ENCODE measurements at places on chromosomes 13 and 19.

DNA sequence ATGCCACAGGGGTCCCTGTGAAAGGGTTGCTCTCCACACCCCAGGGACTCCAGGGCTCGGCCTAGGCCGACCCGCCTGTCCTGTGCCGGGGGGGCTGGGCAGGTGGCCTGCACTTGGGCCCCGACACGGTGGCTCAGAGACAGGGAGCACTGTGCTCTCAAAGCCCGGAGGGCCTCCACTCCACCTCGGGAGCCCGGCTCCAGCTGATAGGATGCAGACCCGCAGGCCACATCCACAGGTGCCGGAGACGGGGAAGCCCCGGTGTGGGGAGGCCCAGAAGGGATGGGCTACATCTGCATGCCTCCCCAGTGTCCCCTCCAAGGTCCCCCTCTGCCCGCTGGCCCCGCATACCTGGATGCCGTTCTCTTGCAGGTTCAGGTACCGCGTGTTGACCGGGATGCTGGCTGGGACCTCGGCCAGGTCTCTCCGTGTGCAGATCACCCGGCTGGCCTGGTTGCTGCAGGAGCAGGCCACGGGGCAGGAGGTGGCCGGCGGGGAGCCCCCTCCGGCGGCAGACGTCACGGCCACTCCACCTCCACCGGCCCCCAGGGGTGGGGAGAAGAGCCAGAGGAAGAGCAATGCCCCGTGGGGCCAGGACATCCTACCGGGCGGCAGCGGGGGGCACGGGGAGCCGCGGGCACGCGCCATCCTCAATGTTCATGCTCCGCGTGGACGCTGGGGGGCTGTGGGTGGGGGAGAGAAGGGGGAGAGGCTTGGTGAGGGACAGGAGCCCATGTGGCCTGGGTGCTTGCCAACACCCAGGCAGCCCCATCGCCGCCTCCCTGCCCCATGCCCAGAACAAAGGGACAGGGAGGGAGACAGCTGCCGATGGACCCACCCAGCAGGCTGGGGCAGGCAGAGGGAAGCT lies 19.8 kb downstream of the LRRC4B start:
- DNase-seq = no peak

GRCh38 chr19:31975461-31975860 lies 369.9 kb upstream of the ZNF507 start:
- DNase-seq = no peak

DNA sequence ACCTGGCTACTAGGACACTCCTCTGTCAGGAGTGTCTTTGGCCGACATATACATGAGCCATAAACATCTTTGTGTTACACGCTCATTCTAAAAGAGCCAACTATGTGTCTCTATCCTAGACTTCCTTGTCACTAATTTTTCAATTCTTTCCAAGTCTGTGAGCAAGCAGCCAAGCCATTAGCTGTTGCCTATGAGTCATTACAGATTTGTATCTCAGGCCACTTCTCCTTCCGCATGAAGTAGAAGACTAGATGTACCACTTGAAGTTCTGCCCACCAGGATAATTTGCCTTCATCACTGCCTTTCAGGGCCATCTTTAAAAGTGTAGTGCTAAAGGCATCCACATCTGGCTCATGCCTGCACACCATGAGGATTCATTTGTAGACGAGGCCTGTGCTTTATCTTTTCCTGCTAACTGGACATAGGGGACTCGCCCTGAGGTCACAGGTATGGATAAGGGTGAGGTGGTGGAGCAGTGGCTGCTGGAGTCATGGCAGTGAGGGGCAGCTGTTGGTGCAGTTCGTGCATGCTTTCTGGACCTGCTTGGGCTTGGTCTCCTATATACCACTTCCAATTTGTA lies 126.1 kb upstream of the KL start:
- no peak for DNase-seq

- no peak for DNase-seq
These were observed 126.5 kb downstream of the NALCN start for GRCh38 chr13:101289764-101290163.

GRCh38 chr19:39180749-39181148 lies 16.0 kb upstream of the NCCRP1 start:
- DNase-seq = no peak

DNA sequence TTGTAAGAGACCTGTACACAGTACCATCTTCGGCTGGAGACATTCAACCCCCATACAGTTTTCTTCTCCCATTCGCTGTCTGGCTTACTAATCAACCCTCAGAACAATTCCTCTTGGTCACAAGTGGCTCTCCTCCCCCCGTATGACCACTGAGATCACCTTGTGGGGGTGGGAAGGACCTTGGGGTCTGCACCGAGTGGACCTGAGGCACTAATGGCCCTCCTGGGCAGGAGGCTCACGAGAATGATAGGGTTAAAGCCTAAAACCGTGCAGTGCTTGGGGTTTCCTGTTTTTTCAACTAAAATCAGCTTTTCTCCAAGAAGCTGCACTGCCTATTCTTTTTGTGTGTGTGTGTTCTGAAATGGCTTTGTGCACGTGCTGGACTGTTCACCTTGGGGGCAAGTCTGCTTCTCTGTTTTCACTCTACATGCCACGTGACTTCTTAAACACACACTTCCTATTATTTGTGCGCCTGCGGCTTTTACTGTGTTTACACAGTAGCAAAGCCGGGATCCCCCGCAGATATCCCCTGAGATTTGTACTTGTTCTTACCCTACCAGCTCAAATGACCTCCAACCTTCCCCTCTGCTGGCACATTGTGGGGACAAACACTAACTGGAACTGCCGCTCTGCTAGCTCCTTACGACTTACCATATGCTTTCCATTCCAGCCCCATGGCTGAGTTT lies 12.3 kb downstream of the RBM26 start:
- DNase-seq = peak; percentile 86

GRCh38 chr19:54158812-54159351 lies 639 bp downstream of the LENG1 start:
- DNase-seq = no peak

GRCh38 chr13:23703246-23703860 lies 133.1 kb downstream of the TNFRSF19 start:
- no peak for DNase-seq

- DNase-seq = peak; percentile 24
These were observed 33.0 kb downstream of the GJA3 start for GRCh38 chr13:20127562-20128458.

DNA sequence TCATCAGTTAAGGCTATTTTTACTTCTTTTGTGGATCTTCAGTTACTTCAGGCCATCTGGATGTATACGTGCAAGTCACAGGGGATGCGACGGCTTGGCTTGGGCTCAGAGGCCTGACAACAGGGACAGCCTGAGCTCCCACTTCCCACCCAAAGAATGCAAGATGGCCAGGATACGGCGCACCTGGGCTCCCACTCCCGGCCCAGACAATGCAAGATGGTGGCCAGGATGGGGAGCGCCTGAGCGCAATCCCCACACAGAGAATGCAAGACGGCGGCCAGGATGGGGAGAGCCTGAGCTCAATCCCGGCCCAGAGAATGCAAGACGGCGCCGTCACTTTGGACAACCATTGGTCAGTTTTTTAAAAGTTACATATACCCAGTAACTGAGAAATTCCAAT lies 25.3 kb upstream of the MIER2 start:
- DNase-seq = no peak

GRCh38 chr19:28429356-28429755 lies 783.6 kb downstream of the UQCRFS1 start:
- no peak for DNase-seq

GRCh38 chr19:15276620-15277215 lies 44.5 kb upstream of the EPHX3 start:
- DNase-seq = no peak

DNA sequence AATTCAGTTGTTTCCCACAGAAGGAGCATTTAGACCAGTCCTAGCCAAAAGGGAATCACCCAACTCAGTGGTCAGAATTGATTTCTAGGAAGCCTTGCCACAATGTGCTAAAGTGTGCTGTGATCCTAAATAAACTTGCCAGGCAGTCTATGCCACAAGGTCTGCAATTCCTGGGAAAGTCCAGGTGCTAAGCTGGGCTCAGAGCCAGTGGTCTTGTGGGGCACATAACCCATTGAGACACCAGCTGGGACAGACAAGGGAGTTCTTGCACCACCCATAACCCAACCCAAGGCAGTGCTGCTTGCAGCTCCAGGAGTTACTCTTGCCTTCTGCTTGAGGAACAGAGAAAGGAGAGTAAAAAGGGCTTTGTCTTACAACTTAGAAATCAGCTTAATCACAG lies 489.5 kb upstream of the SPRY2 start:
- no peak for DNase-seq

- DNase-seq = peak; percentile 49
These were observed 51.3 kb downstream of the WDR87 start for GRCh38 chr19:37855098-37855497.
